ENCODE measurements at places on chromosomes 11 and 22. TPM values are rescaled to one million over a fixed set of nuclear protein-coding genes. Genes with fewer than 3 reads are reported as not detected.
A peak's percentile ranks its signal among the peaks of the same experiment; 100 is the strongest.

ZNF214 gene
- 0.70 TPM for total RNA-seq

SLC16A8 gene
- total RNA-seq, result not detected

JHY gene
- total RNA-seq, result 0.26 TPM

GRCh38 chr11:87397011-87397865, 359.5 kb downstream of the TMEM135 start:
- H3K4me3 ChIP-seq, result no peak overlapping the region
- H3K27me3 ChIP-seq, result no peaks in the 10 kb centered on the region
- no peaks in the 10 kb centered on the region for H3K4me1 ChIP-seq
- H3K36me3 ChIP-seq, result no peaks in the 10 kb centered on the region
- no peak for DNase-seq

DNA sequence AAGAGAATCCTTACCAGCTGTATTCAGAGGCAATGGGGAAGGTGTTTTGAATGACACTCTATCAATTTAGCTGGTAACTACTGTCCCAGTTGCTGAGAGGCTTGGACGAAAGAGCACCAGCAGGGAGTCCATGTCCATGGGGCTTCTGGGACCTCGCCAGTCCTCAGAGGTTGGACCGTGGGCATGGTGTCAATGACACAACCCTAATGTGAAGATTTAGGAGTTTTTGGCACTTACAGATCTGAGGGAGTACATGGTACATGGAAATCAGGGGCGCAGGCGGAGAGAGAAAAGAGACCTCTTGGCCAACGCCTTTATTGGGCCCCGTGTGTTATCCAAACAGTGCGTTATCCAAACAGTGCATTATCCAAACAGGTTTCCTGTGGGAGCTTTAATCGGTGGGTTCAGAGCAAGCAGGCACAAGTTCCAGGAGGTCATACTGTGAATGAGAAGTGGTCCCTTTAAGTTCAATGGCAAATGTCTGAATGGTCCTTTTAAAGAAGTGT, 169.1 kb upstream of the B3GAT1 start:
- H3K4me1 ChIP-seq, result peaks cover 9% of the 10 kb centered on the region
- no peak for DNase-seq
- H3K36me3 ChIP-seq, result no peaks in the 10 kb centered on the region
- H3K27me3 ChIP-seq, result no peaks in the 10 kb centered on the region

- H3K4me3 ChIP-seq, result no peak overlapping the region
- H3K4me1 ChIP-seq, result peaks cover 6% of the 10 kb centered on the region
- DNase-seq, result no peak
- H3K27ac ChIP-seq, result no peak overlapping the region
Observed at GRCh38 chr22:30565341-30565740, 9.1 kb downstream of the GAL3ST1 start.

- no peak overlapping the region for H3K4me3 ChIP-seq
- no peak overlapping the region for H3K27ac ChIP-seq
- H3K4me1 ChIP-seq, result no peaks in the 10 kb centered on the region
Observed at GRCh38 chr11:126391970-126392632, 36.6 kb downstream of the ST3GAL4 start.

DNA sequence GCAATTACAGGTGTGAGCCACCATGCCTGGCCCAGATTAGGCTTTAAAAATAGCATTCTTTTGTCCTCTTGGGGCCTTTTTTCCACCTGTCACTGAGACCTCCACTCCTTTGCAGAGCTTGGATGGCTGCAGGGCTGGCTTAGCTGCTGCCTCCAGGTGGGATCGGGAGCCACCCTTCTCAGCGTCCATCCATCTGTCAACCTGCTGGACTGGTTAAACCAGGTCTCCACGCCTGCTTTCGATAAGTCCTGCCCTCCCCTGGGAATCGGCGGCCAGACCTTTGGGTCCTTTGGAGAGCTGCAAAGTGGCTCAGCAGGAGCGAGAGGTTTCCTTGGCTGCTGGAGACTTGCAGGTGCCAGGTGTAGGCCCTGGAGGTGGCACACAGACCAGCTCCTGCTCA, 23.4 kb upstream of the GRAMD4 start:
- H3K27me3 ChIP-seq, result no peaks in the 10 kb centered on the region
- H3K27ac ChIP-seq, result peak overlapping the region; percentile 86
- no peaks in the 10 kb centered on the region for H3K36me3 ChIP-seq
- H3K4me3 ChIP-seq, result no peak overlapping the region

DNA sequence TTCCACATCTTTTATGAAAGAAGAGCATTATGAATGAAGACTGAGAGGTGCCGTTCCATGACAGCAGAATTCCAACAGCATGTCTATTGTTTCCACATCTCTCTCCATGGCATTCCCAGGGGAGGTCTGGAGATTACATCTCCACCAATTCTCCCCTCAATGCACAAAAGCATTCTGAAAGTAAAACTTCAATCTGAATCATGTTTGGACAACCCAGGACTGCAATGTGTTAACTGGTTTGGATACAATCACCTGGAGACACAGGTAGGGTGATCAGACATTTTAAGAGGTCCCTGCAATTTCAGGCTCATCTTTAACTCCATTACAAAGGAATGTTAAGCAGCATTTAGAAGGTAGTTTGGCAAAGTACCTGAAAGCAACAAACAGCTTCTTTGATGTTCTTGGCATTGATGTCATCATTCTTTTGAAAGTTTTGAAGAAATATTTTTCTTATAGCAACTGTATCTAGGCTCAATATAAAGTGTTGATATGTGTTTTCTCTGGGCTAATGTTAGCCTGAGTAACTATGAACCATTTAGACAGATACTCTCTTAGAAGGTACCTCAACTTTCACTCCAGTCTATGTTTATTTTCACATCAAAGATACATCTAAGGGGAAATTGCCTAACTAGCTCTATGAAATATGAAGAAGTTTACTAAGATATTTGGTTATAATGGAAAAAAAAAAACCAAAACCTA, 181.4 kb upstream of the MTMR2 start:
- no peaks in the 10 kb centered on the region for H3K27me3 ChIP-seq
- no peak for DNase-seq
- no peaks in the 10 kb centered on the region for H3K36me3 ChIP-seq

DNA sequence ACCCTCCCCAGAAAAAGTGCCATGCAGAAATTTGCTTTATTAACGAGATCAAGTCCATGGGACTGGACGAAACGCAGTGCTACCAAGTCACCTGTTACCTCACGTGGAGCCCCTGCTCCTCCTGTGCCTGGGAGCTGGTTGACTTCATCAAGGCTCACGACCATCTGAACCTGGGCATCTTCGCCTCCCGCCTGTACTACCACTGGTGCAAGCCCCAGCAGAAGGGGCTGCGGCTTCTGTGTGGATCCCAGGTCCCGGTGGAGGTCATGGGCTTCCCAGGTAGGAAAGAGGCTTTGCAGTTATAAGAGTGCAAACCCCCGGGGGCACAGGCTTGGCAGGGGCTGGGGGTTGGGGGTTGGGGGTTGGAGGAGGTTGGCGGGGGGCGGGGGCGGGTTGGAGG, 4.2 kb downstream of the APOBEC3H start:
- H3K36me3 ChIP-seq, result no peaks in the 10 kb centered on the region
- no peaks in the 10 kb centered on the region for H3K4me1 ChIP-seq
- H3K27me3 ChIP-seq, result no peaks in the 10 kb centered on the region
- no peak for DNase-seq
- no peak overlapping the region for H3K4me3 ChIP-seq
- H3K27ac ChIP-seq, result no peak overlapping the region

GRCh38 chr11:127059286-127059685, 58.7 kb upstream of the KIRREL3 start:
- H3K27me3 ChIP-seq, result no peaks in the 10 kb centered on the region
- no peak overlapping the region for H3K4me3 ChIP-seq
- H3K27ac ChIP-seq, result no peak overlapping the region
- H3K36me3 ChIP-seq, result no peaks in the 10 kb centered on the region

DNA sequence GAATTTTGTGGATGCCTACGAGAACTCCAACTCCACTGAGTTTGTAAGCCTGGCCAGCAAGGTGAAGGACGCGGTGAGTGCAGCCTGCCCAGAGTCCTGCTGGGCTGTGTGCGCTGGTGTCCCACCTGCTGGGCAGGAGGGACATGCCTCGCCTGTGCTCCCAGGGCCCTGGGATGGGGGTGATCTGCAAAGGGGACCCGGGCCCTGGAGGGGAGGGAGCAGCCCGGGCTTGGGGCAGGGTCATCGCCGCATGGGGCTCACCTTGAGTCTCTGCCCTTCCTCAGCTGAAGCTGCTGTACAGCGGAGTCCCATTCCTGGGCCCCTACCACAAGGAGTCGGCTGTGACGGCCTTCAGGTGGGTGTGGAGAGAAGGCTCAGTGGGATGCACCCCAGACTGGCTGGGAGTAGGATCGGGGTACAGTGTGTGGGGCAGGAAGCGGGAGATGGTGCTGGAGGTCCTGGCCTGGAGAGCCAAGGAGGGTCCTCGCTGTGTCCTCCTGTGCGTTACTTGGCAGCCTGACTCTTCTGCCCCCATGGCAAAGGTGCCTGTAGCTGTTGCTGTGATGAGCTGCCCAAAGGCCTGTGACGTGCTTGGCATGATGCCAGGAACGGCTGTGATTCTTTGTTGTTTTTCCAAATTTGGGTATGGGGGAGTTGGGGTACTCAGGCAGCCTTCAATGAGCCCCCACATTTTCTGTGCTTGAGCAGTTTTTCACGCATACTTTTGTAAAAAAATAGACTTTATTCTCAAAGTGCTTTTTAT, 29.2 kb downstream of the ST14 start:
- no peak overlapping the region for H3K4me3 ChIP-seq
- peaks cover 17% of the 10 kb centered on the region for H3K4me1 ChIP-seq
- DNase-seq, result no peak

GRCh38 chr22:19604711-19605268, 80.6 kb upstream of the CLDN5 start:
- H3K27ac ChIP-seq, result no peak overlapping the region
- H3K27me3 ChIP-seq, result no peaks in the 10 kb centered on the region
- DNase-seq, result no peak
- H3K36me3 ChIP-seq, result no peaks in the 10 kb centered on the region
- H3K4me1 ChIP-seq, result peaks cover 6% of the 10 kb centered on the region

DNA sequence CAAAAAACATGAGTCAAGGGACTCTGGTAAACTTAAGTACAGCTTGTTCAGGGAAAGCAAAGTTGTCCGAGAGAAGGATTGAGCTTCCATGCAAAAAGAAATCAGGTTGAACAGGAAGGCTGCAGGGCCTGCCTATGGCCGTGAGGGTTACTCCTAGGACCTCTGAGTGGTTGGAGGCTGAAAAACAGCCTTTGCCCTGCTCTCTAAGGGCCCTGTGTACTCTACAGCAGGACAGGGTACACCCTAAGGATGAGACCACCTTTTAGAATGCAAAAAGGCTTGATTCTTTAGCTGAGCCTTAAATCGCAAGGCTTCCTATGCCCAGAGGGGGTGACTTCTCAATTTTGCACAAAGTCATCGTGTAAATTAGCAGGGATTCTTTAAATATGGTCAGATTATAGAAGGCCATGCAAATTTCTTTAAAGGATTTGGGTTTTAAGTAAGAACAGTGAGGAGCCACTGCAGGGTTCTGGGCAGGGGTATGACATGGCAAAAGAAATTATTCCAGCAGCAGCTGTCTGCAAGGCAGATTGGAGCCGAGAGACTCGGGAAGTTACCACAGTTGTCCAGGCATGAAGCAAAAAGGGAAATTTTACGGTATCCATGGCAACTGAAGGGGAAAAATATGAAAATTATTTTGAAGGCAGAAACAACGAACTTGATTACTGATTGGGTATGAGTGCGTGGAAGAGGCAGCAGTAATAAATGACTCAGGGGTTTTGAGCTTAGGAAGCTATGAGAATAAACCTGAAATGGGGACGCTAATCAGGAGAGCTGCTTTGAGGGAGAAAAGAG, 91.8 kb downstream of the FAM76B start:
- H3K27ac ChIP-seq, result no peak overlapping the region
- H3K36me3 ChIP-seq, result no peaks in the 10 kb centered on the region
- H3K4me1 ChIP-seq, result peaks cover 4% of the 10 kb centered on the region
- no peak overlapping the region for H3K4me3 ChIP-seq
